8988T (cell line): ENCODE measurements at places on chromosomes 1 and 21.

DNA sequence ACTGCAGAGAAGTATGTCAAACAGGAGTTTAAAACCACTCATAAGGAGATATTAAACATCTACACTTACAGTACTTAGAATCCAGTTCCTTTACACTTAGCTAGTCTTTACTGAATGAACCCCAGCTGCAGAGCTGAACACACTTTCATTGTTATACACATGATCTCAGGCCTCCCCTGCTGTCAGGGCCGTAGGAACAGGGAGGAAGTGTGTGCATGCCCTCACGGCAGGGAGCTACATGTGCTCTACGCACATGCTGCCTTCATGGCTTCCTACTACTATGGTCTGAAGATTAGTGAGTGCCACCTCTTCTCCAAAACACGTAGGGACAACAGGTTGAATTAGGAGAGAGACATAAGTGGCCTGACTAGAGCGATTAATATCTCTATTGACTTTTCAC, 191.5 kb downstream of the SIPA1L2 start:
- no peak for DNase-seq

DNA sequence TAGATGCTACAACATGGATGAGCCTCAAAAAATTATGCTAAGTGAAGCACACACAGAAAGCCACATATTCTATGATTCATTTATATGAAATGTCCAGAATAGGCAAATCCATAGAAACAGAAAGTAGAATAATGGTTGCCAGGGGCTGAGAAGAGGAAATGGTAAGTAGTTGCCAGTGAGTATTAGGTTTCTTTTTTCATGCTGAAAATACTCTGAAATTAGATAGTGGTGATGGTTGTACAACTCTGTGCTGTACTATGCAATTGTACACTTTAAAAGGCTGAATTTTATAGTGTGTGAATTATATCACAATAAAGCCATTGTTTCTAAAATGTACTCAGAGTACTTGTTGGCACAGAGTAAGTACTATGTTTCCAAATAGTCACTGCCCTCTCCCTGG, 15.5 kb upstream of the GFI1 start:
- DNase-seq = no peak

DNA sequence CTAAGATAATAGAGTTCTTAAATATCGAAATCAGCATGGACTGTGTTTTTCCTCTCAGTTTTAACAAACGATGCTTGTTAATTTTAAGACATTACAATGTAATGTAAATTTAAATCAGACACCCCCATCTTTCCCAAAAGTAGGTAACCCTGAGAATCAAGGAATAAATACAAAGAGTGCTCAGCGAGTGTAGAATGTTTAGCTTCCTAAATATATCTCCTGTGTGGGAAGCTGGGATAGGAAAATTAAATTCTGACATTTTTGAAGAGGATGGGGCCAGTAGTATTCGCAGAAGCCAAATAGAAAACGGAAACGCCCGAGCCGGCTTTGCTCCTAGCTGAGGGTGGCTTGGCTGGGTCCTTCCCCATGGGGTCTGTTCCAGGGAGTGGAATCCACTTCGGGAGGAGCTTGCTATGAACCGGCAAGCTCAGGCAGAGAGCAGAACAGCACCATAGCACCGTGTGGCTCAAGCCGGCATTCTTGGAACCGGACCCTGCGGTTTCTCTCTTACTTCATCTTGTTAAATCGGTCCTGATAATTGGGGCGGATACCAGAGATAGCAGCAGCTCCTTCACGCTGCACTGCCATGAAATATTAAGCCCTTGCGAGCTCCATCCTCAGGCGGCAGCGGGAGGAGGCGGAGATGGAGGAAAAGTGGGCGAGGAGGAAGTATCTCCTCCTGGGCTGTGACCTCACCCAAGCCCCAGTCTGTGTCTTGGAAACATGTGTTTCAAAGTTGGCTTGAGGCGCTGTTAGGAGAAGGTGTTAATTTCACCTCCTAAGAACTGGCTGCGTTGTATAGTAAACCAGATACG, 24.9 kb downstream of the MAP3K7CL start:
- no peak for DNase-seq

DNA sequence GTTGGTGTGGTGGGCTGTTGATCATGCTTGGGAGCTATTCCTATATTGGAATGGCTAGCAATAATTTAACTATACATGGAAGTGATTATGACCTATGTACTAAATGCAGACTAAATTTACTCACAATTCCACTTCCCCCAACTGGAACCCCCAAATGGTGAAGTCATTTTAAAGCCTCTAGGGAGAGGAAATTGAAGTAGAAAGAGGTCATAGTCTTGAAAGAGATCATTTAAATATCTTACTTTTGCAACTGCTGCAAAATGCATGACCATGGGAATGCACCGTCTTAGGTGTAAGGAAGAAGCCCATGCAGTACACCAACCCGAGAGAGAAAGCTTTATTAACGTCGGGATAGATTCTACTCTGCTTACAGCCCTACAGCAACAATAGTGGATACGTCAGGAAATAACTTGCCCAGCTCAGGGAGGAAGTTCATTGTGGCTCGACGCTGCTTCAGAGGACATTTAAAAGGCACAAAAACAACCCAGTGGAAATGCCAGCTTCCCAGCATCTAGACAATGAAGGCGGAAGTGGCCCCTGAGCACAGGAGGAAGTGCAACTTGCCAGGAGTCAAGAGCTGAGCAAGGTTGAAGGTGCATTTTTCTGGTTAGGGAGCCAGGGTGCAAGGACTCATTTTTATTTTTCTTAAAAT, 26.5 kb downstream of the CYYR1 start:
- no peak for DNase-seq

GRCh38 chr1:88697503-88697902, 13.4 kb downstream of the PKN2 start:
- DNase-seq = no peak

DNA sequence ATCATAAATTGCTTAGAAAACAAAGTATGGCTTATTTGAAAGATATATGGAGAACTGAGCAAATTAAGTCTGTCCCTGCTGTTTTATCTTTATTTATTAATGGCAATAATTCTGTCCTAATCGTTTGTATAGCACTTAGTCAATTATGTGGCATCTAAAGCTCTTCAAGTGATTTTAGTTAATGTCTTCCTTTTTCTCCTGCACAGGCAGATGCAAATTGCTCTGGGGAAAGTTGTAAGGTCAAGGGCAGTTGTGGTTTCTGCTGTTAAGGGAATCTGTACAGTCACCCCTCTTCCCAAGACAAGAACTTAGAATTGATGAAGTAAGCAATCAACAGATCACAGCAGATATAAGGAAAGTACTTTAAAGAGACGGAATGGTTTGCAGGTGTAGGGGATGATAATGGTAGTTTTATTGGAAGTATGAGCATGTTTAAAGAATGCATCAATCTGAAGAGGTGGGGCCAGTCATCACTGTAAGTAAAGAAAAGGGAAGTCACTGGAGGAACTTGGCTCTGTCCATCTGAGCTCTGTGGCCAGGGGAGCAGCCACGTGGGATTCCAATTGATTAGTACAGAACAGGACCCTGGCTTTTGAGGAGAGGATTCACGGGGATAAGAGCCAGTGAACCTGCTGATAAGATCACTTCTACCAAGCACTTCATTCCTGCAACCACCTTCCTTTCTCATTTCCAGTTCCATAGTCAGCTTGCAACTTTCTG, 116.0 kb upstream of the KCNJ6 start:
- DNase-seq = no peak

DNA sequence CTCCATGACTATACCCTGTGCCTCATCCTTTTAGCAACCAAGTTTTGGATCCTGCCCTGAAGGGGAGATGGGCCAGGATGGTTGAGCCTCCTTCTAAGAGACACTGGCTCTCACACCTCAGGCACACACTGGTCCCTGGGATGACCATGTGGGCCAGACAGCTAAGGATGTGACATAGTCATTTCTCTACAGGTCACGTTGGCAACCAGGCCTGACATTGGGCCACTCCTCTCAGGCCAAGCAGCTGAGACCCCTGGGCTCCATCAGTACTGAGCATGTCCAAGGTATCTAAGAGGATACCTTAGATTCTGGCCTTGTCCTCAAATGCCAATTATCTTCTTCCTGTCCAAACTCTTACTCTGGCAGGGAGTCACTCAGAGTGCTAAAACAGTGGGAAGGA, 195.5 kb upstream of the EDN2 start:
- no peak for DNase-seq

GRCh38 chr1:7390604-7391000, 380.5 kb upstream of the VAMP3 start:
- DNase-seq = no peak

GRCh38 chr1:206540044-206540780, 32.9 kb downstream of the RASSF5 start:
- DNase-seq = no peak

- DNase-seq = no peak
Measured at GRCh38 chr1:185631843-185632242, 102.3 kb upstream of the HMCN1 start.

GRCh38 chr1:171794085-171794484, 12.6 kb downstream of the METTL13 start:
- DNase-seq = no peak

DNA sequence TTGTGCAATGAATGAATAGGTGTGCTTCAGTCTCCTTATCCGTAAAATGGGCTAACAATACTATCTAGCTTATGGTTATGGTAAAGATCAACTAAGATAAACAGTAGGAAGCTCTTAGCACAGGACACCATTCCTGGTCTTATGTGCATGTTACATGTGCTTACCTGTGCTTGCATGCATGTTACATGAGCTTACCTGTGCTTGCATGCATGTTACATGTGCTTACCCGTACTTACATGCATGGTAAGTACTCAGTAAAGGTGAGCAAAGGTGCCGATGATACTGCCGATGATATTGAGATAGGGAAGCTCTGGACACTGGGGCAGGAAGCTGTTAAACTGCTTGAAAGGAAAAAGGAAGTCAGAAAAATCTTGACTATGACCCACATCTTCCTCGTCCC, 211.0 kb upstream of the USP24 start:
- no peak for DNase-seq

DNA sequence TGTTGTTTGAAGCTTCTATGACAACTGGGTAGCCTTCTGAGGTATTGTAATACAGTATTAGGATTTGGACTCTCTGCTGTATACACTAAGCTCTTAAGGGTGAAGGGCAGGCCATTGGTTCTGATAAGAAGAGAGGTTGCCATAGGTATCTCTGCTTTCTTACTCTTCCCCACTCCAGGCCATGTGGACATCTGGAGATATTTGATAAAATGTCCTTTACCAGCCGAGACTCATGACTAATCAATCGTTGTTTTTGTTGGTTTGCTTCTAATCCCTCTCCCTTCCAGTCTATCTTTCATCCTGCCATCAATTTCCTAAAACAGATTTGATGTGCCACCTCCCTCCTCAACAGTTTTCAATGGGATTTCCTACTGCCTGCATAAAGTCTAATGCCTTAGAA, 64.6 kb upstream of the WDR26 start:
- no peak for DNase-seq

DNA sequence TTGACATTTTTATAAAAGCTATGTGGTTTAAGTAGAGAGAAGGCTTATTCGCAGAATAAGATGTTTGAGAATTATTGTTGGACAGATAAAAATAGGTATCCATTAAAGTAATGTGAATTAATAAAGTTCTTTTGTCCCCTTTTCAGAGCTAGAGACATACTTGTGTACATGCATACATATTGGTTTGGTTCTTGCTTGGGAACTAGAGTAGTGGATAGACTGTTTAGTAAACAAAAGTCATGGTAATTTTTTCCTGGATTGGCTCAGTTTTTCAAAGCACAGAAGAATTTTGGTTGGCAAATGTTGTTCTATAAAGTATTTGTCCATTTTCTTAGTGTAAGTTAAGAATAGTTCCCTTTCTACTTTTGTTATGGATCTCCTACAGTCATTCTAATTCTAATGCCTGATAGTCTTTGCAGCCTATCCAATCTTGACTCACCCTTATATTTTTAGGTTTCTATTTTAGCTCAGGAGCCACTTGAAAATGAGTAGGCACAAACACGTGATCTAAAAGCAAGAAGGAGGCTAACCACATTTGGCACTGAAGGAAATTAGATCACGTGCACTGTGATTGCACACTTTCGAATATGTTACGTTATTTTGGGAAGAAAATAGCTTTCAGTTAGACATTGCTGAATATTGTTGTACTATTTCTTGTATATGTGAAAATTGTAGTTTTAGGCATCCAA, 47.0 kb downstream of the RABGAP1L start:
- DNase-seq = no peak

DNA sequence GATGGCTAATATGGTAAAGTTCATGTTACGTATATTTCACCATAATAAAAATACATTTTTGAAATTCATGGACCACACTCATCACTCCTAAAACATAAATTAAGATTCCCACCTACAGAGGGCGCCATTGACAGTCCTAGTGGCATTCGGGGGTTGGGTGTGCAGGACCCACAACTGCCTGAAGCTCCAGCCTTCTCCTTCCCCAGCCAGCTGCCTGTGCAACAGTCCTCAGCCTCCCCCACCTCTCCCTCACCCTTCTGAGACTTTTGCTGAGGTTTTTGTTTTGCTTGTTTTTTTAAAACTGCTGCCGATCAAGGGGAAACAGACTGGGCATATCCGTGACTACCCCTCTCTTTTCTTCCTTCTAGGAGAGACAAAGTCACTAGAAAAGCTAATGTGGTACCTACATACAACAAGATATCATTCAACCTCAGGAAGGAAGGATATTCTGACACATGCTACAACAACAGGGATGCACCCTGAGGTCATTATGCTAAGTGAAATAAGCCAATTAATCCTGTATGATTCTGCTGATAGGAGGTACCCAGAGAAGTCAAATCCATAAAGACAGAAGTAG, 9.2 kb upstream of the EVA1C start:
- DNase-seq = peak; percentile 35

- no peak for DNase-seq
Measured at GRCh38 chr1:17094664-17095063, 24.6 kb downstream of the PADI2 start.

GRCh38 chr1:196698993-196699392, 47.1 kb downstream of the CFH start:
- DNase-seq = no peak

DNA sequence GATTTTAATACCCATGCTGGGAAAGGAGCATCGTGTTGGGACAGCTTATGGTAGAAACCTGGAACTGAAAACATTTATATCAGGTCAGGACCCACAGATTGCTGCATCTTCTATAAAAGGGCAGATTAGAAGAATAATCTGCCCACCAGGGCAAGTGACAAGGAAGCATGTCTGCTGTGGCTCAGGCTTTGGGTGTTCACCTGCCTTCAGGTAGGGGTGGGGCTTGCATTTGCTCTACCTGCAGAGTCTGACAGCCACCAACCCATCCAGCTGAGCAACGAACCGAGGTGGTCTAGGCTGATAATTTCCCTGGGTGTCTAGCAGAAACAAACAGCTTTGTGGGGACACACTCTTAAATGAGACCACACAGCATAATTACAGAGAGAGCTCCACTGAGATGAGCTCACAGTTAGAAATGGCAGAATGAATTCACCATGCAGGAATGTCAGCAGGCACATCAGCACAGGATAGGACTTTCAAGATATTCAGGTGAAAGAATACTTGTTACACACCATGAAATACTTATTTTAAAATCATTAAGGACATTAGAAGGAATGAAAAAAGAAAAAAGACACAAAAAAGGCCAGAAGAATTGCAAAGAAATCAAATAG, 36.1 kb upstream of the B3GALT5 start:
- no peak for DNase-seq

- DNase-seq = no peak
Measured at GRCh38 chr1:47442842-47443529, 5.1 kb downstream of the FOXD2 start.

- DNase-seq = no peak
Measured at GRCh38 chr1:240287722-240288121, 196.0 kb downstream of the FMN2 start.

GRCh38 chr1:162670928-162671663, 38.8 kb downstream of the DDR2 start:
- DNase-seq = no peak

GRCh38 chr1:197415221-197415620, 147.2 kb downstream of the CRB1 start:
- no peak for DNase-seq
